T follicular helper cell (primary cell): ENCODE measurements at places on chromosomes 2 and 18.

GRCh38 chr2:150963336-150963735, 298.3 kb downstream of the RBM43 start:
- DNase-seq: no peak

- no peak for DNase-seq
Observed at GRCh38 chr18:54238173-54238936, 13.9 kb upstream of the MBD2 start.

- DNase-seq: no peak
Observed at GRCh38 chr2:36507408-36507812, 90.6 kb downstream of the FEZ2 start.

DNA sequence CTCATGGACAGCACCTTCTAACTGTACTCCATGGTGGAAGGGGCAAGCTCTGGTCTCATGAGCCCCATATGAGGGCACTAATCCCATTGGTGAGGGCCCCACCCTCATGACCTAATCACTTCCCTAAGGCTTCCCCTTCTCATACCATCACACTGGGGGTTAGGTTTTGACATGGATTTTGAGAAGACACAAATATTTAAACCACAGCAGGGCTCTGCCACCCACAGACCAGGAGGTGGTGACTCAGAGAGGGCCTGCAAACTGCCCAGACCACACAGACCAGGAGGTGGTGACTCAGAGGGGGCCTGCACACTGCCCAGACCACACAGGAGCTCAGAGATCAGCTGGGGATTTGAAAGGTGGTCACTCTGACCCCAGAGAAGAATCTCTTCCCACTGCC, 222.0 kb downstream of the KLHL29 start:
- DNase-seq: no peak

GRCh38 chr18:41972067-41972925, 17.3 kb downstream of the PIK3C3 start:
- DNase-seq: no peak

GRCh38 chr18:317618-318017, 49.8 kb upstream of the THOC1 start:
- no peak for DNase-seq

GRCh38 chr2:231680992-231681852, 27.1 kb upstream of the PTMA start:
- DNase-seq: no peak

GRCh38 chr2:181602017-181602416, 54.9 kb downstream of the CERKL start:
- DNase-seq: no peak

GRCh38 chr2:9570182-9571060, 14.8 kb upstream of the ADAM17 start:
- no peak for DNase-seq

GRCh38 chr2:26892922-26893524, 45.1 kb downstream of the DPYSL5 start:
- DNase-seq: no peak

GRCh38 chr18:51857989-51858388, 482.0 kb upstream of the DCC start:
- DNase-seq: no peak
